ENCODE measurements at places on chromosomes 16 and 17. TPM values are rescaled to one million over a fixed set of nuclear protein-coding genes. Genes with fewer than 3 reads are reported as not detected.
A peak's percentile ranks its signal among the peaks of the same experiment; 100 is the strongest.

DNA sequence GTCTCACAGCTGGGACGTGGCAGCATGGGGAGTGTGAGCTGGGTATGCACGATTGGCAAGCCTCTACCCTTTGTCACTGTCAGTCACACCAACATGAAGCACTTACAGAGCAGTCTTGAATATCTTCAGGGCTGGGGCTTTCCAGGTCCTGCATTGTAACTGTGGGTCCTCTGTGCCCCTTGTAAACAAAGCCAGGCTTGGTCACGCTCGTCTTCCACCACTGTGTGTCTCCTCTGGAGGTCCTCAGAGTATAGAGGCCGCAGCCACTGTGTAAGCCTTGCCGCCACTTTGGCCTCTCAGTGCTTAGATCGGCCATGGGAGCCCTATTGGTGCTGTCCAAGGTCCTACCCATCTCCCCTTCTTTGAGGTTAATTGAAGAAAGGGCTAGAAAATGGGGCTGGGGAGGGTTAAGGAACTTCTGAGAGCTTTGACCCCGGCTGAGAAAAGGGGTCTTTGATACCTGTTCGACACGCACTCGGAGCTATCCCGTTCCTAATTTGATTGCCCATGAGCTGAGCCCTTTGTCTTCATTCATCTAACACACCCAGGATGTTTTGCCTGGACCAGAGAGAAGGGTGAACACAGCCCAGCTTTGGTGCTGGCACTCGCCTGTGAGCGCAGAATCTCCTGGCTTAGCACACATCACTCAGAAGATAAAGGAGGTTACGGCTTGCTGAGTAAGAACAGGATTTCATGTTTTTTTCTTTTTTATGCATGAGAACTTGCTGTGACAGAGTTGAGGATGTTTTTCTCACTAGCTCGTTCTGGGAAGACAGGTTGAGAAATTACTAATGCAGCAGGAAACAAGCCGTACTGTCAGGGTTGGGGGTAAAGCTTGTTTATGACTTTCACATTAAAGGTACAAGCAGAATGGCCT, 267.9 kb downstream of the CPPED1 start:
- H3K27me3 ChIP-seq, result peaks cover 1% of the 10 kb centered on the region
- H3K27ac ChIP-seq, result no peak overlapping the region
- H3K36me3 ChIP-seq, result no peaks in the 10 kb centered on the region
- H3K4me3 ChIP-seq, result no peak overlapping the region
- no peak for DNase-seq

GRCh38 chr16:13448346-13448745, 471.6 kb upstream of the ERCC4 start:
- peaks cover 6% of the 10 kb centered on the region for H3K27me3 ChIP-seq
- no peaks in the 10 kb centered on the region for H3K36me3 ChIP-seq
- no peak overlapping the region for H3K4me3 ChIP-seq
- DNase-seq, result no peak
- H3K27ac ChIP-seq, result no peak overlapping the region

GRCh38 chr16:84834403-84834772, 14.6 kb downstream of the CRISPLD2 start:
- no peak overlapping the region for H3K4me3 ChIP-seq
- peaks cover 28% of the 10 kb centered on the region for H3K4me1 ChIP-seq
- no peak for DNase-seq
- H3K27ac ChIP-seq, result peak overlapping the region; percentile 43
- no peaks in the 10 kb centered on the region for H3K27me3 ChIP-seq

DNA sequence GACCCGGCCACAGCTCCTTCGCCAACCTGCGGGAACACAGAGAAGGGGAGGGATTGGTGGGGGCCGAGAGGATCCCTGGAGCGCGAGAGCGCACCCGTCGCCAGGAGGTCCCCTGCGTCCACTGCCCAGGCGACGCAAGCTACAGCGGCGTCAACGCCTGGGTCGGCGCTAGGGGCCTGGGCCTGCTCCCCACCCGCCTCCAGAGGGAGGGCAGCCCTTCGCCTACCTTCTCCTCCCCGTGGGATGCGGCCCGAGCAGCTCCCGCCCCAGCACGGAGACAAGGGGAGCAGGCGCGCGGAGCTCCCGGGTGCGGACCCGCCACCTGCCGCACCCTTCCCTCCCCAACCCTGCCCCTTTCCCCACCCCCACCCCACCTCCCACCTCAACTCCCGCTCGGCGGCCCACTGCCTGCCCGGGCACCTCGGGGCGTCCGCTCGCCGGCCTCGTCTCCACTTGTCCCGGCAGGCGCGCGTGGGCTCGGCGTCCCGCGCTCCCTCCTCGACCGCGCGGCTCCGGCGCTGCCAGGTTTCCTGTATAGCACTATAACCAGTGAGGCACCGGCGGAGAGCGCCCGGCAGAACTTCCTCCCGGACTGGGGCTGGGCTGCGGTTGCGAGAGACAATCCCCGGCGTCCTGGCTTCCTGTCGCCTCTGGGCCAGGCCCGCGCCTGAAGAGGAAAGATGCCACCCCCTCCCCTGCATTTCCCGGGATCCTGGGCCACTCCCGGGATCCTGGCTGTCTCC, 119.1 kb upstream of the SMURF2 start:
- peaks cover 34% of the 10 kb centered on the region for H3K4me1 ChIP-seq
- no peak overlapping the region for H3K27ac ChIP-seq
- peaks cover 52% of the 10 kb centered on the region for H3K27me3 ChIP-seq
- H3K4me3 ChIP-seq, result peak overlapping the region; percentile 65
- DNase-seq, result no peak

GRCh38 chr17:67137026-67137370, 92.6 kb downstream of the CACNG1 start:
- H3K4me1 ChIP-seq, result peaks cover 3% of the 10 kb centered on the region
- H3K4me3 ChIP-seq, result no peak overlapping the region
- H3K36me3 ChIP-seq, result peaks cover 28% of the 10 kb centered on the region
- H3K27ac ChIP-seq, result no peak overlapping the region
- DNase-seq, result no peak
- H3K27me3 ChIP-seq, result no peaks in the 10 kb centered on the region

DNA sequence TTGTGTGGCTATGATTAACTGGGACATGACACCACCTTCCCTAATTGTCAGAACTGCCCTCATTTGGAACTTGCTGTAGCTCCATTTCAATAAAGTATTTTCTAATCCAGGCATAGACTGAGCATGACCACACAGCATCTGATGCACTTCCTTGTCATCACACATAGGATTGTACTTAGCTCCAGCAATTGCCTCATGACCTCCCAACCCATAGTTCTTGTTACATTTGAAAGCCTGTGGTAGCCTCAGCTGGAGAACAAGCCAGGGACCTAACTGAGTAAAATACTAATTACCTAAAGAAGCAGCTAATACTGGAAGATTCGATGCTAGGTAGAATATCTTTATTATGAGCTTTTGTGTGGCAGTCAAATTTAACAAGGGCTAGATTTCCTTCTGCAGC, 187.3 kb upstream of the KIF2B start:
- H3K27ac ChIP-seq, result no peak overlapping the region
- H3K4me3 ChIP-seq, result no peak overlapping the region
- H3K36me3 ChIP-seq, result no peaks in the 10 kb centered on the region
- no peaks in the 10 kb centered on the region for H3K27me3 ChIP-seq

DNA sequence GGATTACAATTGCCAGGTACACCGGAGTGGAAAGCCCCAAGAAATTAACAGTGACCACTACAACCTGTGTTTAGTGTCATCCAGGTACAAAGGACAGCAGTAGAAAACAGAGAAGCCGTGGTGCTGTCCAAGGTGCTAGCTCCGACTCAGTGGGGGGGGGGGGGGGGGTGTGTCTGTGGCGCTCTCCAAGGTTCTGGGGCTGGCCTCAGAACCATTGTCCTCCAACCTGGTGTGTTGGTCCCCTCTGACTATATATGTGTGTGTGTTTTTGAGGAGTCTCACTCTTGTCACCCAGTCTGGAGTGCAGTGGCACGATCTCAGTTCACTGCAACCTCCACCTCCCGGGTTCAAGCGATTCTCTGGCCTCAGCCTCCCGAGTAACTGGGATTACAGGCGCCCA, 5.8 kb upstream of the ZNF23 start:
- H3K4me1 ChIP-seq, result peaks cover 3% of the 10 kb centered on the region
- no peaks in the 10 kb centered on the region for H3K27me3 ChIP-seq
- DNase-seq, result peak; percentile 73
- no peak overlapping the region for H3K27ac ChIP-seq

GRCh38 chr16:50340578-50340977, 28.2 kb downstream of the BRD7 start:
- no peak overlapping the region for H3K4me3 ChIP-seq
- H3K4me1 ChIP-seq, result no peaks in the 10 kb centered on the region
- no peaks in the 10 kb centered on the region for H3K27me3 ChIP-seq
- no peak overlapping the region for H3K27ac ChIP-seq
- no peak for DNase-seq

GRCh38 chr17:32795339-32795979, 81.5 kb downstream of the MYO1D start:
- peaks cover 4% of the 10 kb centered on the region for H3K4me1 ChIP-seq
- no peak overlapping the region for H3K4me3 ChIP-seq
- no peaks in the 10 kb centered on the region for H3K36me3 ChIP-seq
- H3K27me3 ChIP-seq, result no peaks in the 10 kb centered on the region
- no peak overlapping the region for H3K27ac ChIP-seq

DNA sequence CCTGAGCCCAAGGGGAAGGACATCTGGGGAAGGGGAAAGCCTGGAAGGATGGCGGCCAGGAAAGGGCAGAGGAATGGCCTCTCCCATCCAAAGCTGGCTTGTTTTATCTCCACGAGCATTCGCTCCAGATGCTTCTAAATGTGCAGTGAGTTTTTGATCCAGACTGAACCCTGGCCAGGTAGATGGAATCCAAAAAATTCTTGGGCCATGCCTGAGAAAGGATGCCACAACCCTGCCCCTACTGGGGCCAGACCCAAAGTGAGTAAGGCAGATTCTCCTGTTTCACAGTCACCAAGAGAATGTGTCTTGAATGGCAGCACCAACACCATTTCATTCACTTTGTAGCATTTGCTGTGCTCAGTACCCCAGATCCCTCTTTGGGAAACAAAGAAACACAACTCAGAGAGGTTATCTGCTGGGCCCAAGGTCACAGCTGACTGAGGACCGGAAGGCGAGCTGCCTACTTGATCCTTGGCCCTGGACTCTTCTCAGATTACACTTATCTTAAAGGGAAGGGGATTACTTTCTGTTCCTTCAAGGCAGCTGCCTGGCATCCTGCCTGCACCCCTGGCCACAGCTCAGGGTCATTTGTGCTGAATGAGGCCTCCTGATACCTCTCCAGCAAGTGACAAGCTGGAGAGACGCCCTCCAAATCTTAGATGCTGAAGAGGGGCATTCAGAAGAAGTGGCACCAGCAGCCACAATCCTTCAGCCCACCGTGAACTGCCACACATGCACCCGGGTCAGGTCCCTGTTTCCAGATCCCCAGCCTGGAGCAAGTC, 3.6 kb downstream of the LRRC75A start:
- peaks cover 20% of the 10 kb centered on the region for H3K27me3 ChIP-seq
- H3K4me3 ChIP-seq, result no peak overlapping the region

DNA sequence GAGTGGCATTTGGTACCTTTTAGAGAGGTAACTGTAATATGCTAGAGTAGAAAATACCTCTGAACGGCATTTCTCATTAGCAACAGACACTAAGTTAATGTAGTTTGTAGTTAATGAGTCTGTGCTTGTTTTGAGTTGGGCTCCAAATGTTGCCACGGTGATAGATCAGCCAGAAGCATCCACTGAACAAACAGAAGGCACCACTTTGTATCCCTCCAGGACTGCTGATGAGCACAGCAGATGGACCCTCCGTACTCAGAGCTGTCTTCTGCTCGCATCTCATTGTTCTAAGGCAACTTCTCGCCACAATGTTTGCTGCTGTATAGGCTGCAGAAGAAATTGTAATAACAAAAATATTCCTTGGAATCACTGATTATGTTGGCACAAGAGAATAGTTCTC, 56.1 kb downstream of the TNRC6C start:
- H3K27ac ChIP-seq, result no peak overlapping the region
- H3K4me1 ChIP-seq, result no peaks in the 10 kb centered on the region
- DNase-seq, result no peak

- no peak for DNase-seq
- no peaks in the 10 kb centered on the region for H3K27me3 ChIP-seq
- peaks cover 5% of the 10 kb centered on the region for H3K4me1 ChIP-seq
- H3K4me3 ChIP-seq, result no peak overlapping the region
- no peak overlapping the region for H3K27ac ChIP-seq
Observed at GRCh38 chr17:76151896-76152454, 10.9 kb upstream of the FOXJ1 start.

CHST6 gene
- total RNA-seq, result 2.4 TPM

- peaks cover 6% of the 10 kb centered on the region for H3K36me3 ChIP-seq
- H3K27me3 ChIP-seq, result no peaks in the 10 kb centered on the region
- no peak for DNase-seq
- no peak overlapping the region for H3K4me3 ChIP-seq
- peak overlapping the region; percentile 8 for H3K27ac ChIP-seq
- H3K4me1 ChIP-seq, result peaks cover 8% of the 10 kb centered on the region
Observed at GRCh38 chr17:29682054-29682453, 59.3 kb upstream of the CORO6 start.

IRF8 gene
- 5.8 TPM for total RNA-seq

- H3K36me3 ChIP-seq, result no peaks in the 10 kb centered on the region
- peaks cover 14% of the 10 kb centered on the region for H3K4me1 ChIP-seq
- no peak for DNase-seq
Observed at GRCh38 chr17:13086142-13086769, 68.4 kb upstream of the ELAC2 start.

- H3K4me3 ChIP-seq, result no peak overlapping the region
- H3K36me3 ChIP-seq, result peaks cover 32% of the 10 kb centered on the region
- peaks cover 16% of the 10 kb centered on the region for H3K4me1 ChIP-seq
- peak overlapping the region; percentile 54 for H3K27ac ChIP-seq
Observed at GRCh38 chr17:17893801-17894644, 57.2 kb upstream of the SREBF1 start.

DNA sequence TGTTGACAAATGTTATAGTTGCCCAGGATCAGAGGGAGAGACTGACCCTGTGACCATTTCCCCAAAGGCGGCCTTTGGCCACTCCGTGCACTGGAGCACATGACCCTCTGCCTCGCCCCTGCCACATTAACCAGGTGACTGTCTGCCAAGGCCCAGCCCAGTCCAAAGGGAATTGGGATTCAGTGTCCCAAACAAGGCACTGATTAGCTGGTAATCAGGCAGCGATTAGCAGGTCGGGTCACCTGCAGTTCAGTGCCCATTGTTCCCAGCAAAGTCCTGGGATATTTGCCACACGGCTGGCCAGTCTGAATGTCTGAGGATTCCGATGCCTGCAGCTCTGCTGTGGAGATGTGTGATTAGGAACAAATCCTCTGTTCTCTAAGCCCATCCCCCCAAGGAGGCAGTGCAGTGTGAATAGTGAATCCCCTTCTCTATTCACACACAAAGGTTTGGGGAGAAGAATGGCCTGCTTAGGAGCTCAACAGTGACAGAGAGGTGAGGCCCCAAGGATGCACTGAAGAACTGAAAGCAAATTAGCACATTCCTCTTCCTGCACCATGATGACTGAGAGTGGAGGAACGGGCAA, 123.1 kb upstream of the MAF start:
- no peak overlapping the region for H3K4me3 ChIP-seq
- no peaks in the 10 kb centered on the region for H3K36me3 ChIP-seq
- peaks cover 22% of the 10 kb centered on the region for H3K27me3 ChIP-seq
- H3K4me1 ChIP-seq, result peaks cover 13% of the 10 kb centered on the region
- H3K27ac ChIP-seq, result no peak overlapping the region
- DNase-seq, result no peak

- peaks cover 35% of the 10 kb centered on the region for H3K27me3 ChIP-seq
- no peaks in the 10 kb centered on the region for H3K4me1 ChIP-seq
- DNase-seq, result peak; percentile 40
Observed at GRCh38 chr17:34146440-34147043, 108.5 kb upstream of the CCL2 start.

TBC1D3C gene
- 0.18 TPM for total RNA-seq

TM4SF5 gene
- not detected for total RNA-seq

VPS25 gene
- 59.4 TPM for total RNA-seq

OTOP3 gene
- total RNA-seq, result not detected
